Uterine smooth muscle cell (primary cell): ENCODE measurements at places on chromosomes 4 and X. TPM values are rescaled to one million over a fixed set of nuclear protein-coding genes. Genes with fewer than 3 reads are reported as not detected.

Gene CYSLTR1
- total RNA-seq: 0.11 TPM in 1 of 2 replicates, not detected in the other

Gene ADAM29
- total RNA-seq: not detected in 2 replicates

Gene CFI
- 3.0 and 3.7 TPM in 2 replicates for total RNA-seq

Gene MEPE
- total RNA-seq: not detected in 2 replicates

Gene PDZD4
- total RNA-seq: 0.12 and 0.22 TPM in 2 replicates

Gene FGD1
- 6.5 and 7.0 TPM in 2 replicates for total RNA-seq

Gene P2RY8
- not detected in 2 replicates for total RNA-seq

Gene RBMXL3
- not detected in 2 replicates for total RNA-seq

Gene MRPL1
- 25.2 and 33.8 TPM in 2 replicates for total RNA-seq

Gene ANOS1
- 7.9 and 12.5 TPM in 2 replicates for total RNA-seq

Gene POF1B
- not detected in 2 replicates for total RNA-seq

Gene RIPPLY1
- not detected in 2 replicates for total RNA-seq

Gene TREX2
- total RNA-seq: 1.9 and 2.4 TPM in 2 replicates

Gene ENPEP
- total RNA-seq: 0.12 and 0.22 TPM in 2 replicates

Gene MXRA5
- 36.2 and 49.0 TPM in 2 replicates for total RNA-seq

Gene PRDM5
- total RNA-seq: 23.5 and 25.0 TPM in 2 replicates

Gene CXorf38
- total RNA-seq: 10.7 and 12.8 TPM in 2 replicates
